Fibroblast of pulmonary artery (primary cell): ENCODE measurements at places on chromosomes 4 and X.

- no peak for DNase-seq
Measured at GRCh38 chr4:150231107-150231770, 153.0 kb downstream of the DCLK2 start.

- peak; percentile 86 for DNase-seq
Measured at GRCh38 chr4:40840985-40841571, 91.3 kb downstream of the NSUN7 start.

DNA sequence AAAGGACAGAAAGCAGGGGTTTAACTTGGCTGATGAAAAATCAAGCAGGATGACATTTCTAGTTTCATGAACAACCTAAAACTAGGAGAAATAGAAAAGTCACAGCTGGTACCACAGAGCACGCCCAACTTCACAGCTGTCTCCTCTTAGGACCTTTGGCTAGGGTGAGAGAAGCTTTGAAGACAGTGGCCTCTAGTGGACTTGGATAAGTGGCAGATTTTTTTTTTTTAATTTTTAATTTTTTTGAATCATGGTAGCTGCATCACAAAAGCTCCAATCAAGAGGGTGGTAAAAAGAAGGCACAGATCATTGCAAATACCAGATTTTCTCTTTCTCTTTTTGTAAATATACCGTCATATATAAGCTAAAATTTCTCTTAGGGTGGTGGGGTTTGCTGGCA lies 20.2 kb upstream of the MAP3K15 start:
- peak; percentile 46 for DNase-seq

DNA sequence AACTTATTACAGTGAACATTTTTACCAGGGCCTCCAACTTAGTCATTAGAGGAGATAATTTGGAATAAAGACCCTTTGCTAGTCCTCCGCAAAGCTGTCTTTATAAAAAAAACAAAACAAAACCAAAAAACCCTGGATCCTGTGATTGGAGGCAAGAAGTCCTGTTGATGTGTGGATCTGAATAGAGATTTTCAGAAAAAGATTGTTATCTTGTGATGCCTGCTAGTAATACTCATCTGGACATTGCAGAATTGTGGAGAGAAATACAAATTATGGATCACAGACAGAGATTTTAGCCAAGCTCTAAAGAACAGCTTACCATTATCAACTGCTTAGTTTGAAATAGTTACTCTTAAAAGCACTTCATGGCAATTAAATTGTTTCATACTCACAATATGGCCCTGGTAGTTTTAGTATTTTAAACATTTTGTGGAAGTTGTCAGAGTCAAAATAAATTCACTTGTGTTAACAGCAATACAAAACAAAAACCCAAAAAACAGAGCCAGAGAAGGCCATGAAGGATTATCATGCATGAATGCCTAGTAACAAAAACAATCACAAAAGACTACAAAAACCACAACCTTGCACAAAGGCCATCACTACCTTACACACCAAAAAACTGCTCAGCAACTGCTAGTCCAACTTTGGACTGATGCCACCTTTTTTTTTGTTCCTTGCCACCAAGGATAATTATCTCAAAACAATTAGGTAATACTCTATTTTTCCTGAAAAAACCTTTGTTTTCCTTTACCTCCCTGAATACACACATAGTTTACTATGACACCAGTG lies 514.5 kb upstream of the SLIT2 start:
- peak; percentile 26 for DNase-seq

GRCh38 chr4:125303058-125303457 lies 11.7 kb upstream of the FAT4 start:
- DNase-seq: no peak

- peak; percentile 37 for DNase-seq
Measured at GRCh38 chr4:7647600-7648543, 213.1 kb upstream of the PSAPL1 start.

- no peak for DNase-seq
Measured at GRCh38 chr4:10893395-10893794, 208.8 kb upstream of the CLNK start.

GRCh38 chr4:31518796-31519250 lies 798.7 kb downstream of the PCDH7 start:
- DNase-seq: peak; percentile 21

DNA sequence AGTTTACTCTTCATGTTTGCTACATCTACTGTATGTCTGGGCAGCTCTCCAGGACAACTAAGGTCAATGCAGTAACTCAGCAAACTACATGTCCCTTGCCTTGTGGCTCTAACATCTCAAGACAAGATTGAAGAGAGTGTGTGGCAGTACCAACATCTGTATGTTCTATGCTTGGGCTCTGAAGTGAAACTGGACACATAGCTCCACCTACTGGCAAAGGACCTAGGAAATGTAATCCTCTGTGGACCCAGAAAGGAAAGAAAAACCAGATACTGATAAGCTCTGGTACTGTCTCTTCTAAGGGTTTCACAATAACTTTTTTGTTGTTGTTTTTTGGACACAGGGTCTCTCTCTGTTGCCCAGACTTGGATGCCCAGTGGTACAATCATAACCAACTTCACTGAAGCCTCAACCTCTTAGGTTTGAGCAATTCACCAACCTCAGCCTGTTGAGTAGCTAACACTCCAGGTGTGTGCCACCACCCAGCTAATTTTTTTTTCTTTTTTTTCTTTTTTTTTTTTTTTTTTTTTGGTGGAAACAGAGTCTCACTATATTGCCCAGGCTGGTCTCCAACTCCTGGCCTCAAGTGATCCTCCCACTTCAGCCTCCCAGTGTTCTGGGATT lies 64.1 kb downstream of the QDPR start:
- peak; percentile 88 for DNase-seq

GRCh38 chr4:101355767-101356702 lies 8.7 kb upstream of the PPP3CA start:
- peak; percentile 89 for DNase-seq

DNA sequence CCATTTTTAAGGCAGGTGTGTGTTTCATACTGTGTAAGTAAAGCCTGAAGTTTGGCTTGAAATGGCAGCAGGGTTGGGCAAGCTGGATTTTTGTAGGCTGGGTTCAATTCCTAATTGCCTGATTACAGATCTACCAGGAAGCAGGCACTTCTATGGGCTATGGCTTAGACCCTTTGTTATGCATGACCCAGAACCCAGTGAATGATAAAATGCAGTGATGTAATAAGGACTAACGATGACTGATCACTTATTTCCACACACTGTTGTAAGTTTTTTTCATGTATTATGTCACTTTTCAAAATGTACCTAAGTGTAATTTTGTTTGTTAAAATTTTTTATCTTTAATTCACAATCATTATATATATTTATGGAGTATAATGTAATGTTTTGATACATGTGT lies 8.6 kb downstream of the LANCL3 start:
- no peak for DNase-seq

GRCh38 chrX:23668335-23668734 lies 1.0 kb downstream of the PRDX4 start:
- DNase-seq: no peak

DNA sequence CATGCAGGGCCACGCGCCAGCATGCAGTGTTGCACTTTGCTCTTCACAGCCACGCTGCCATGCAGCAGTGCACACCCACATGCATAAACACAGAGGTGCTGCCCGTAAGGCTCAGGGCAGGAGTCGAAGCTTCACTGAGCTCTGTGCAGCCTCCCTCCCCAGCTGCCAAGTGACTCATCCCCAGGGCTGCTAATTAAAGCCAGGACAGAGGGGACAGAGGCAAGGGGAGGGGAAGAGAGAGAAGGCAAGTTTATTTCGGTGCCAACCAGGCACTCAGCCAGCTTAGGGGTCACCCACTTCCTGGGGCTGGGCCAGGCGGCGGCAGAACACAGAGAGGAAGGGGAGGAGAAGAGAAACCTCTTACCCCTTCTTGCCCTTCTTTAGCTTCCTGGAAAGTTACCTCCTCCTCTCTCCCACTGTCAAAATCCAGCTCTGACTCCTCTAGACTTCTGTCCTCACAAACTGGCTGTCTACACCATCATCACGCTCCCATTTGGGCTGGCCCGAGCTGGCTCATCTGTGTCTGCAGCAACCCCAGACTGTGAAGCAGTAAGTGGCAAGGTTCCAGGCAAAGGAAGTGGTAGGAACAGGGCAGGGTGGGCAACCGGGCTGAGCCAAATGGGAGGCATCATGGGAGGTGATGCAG lies 6.2 kb upstream of the IQSEC2 start:
- peak; percentile 50 for DNase-seq

DNA sequence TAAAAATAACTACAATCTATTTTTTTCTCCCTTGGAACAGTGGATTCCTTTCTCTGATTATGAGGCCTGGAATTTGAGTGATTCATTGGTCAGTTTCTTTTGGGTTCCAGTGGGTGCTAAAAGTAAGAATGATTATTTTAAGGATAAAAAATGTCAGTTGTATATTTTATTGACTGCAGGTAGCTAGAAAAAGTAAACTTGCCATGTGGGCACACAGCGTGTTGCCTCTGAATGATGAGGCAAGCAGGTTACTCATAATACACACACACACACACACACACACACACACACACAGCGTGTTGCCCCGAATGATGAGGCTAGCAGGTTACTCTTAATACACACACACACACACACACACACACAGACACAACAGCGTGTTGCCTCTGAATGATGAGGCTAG lies 13.8 kb downstream of the GALNT7 start:
- DNase-seq: peak; percentile 72
